ENCODE measurements at places on chromosomes 1 and 21.
A peak's percentile ranks its signal among the peaks of the same experiment; 100 is the strongest.

DNA sequence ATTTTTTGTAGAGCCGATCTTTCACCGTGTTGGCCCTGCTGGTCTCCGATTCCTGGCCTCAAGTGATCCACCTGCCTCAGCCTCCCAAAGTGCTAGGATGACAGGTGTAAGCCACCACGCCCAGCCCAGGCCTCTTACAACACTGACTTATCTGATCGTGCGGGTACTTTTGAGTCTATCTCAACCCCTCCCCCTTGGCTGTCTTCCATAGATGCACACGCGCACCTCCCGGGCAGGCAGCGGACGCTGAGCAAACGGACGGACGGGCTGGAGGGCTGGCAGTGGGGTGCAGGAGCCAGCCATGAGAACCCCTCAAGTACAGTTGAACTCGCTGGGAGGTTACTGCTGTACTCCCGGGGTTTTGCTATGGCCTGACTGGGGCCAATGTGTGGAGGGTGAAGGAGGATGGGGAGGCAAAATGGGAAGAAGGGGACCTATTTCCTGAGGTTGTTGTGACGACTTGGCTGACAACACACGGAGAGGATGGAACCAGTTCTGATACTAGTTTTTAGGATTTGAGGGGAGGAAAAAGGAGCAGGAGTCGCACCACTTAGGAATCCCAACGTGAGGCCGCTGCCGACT is 959 bp downstream of the CD58 start:
- peak; percentile 82 for DNase-seq

DNA sequence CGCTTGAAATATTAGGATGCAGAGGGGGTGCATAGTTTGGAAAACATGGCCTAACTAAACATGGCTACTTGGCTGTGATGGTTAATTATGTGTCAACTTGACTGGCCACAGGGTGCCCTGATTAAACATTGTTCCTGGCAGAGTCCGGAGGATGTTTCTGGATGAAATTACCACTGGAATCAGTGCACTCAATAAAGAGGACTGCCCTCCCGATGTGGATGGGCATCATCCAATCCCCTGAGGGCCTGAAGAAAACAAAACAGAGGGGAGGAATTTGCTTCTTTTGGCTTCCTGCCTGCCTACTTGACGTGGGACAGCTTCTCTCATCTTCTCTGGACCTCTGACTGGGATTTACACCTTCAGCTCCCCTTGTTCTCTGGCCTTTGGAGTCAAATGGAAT is 79.1 kb upstream of the KCNE2 start:
- DNase-seq = no peak

DNA sequence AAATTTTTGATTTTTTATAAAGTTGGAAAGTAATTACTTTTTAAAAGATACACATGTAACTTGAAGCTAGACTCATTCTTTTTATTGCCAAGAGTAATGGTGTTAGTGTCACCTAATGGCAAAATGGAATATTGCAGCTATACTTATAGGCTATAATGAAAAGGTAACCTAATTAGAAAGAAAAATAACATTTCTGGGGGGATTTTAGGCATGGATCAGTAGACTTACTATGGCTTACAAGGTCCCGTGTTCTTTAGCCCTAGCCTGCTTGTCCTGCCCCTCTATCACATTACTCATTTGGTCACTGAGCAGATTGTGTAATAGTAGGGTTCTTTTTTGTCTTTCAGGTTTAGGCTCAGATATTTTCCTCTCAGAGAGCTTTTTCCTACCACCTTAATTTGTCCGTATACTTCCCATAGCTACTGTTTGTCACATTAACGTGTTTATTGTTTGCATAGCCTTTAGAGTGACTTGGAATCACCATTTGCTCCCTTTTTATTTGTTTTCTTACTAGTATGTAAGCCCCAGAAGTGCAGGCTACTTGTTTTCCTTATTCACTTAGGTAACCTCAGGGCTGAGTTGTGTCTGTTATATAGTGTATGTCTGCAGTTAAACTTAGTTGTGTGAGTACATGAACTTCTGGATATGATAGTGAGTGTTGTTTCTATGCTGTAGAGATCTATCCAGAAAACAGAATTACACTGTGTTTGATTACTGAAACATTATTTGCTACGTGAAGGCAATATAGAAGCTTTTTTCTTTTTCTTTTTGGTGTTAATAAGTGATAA is 58.7 kb downstream of the RABGAP1L start:
- DNase-seq = peak; percentile 35

DNA sequence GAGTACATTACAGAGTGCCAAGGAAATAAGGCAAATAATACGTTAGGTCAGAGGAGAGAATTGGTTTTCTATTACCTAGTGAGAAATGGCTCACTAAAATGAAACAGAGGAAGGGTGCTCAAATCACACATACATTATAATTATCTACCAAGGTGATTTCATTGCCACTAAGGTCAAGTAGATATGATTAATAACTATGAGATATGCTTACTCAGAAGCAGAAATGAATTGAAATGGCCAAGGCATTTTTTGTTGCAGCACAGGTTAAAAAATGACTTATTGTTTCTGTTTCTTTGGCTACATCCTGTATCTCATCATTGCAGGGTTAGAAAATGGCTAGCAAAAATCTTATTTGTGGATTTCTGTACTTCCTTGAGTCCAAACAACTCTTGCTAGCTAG is 154.5 kb upstream of the GORAB start:
- no peak for DNase-seq

DNA sequence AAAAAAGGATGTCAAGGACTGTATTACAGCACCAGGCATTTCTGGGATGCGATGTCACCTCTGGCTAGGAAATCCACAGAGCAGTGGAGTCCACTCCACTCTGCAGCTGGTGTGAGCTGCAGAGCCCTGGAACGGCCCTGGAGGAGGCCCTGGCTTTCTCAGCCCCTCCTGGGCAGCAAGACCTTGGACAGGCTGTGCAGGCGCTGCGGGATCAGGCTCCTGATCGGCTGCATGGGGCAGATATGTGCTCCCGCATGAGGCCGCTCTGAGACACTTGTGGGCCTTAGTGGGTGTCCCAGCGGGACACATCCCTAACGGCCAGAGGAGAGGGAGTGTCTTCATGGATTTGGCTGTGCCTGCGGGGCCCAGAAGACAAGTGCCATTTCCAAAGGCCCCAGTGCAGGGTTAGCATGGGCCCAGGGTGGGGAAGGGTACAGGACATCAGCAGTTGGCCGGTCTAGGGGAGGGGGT is 6.2 kb downstream of the DNMT3L start:
- no peak for DNase-seq

DNA sequence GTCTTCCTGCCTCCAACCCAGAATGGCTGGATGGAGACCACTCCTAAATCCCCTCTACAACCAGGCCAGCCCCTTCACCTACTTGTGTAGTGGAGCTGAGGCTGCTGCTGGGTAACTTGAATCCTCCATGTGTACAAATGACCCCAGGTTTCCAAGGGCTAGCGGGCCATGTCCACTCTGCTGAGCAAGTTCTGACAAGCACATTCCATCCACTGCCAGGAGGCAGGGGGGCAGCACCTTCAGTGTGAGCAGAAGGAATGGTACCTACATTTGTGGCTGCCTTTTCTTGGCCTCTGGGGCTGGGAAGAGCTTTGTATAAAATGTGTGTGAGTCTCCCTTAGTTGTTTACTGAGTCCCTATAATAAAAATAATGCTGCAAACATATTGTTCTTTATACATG is 14.5 kb downstream of the KIAA0040 start:
- no peak for DNase-seq

Measured in small intestine (tissue), 16 donors.